ENCODE measurements at places on chromosomes 2 and 18.

DNA sequence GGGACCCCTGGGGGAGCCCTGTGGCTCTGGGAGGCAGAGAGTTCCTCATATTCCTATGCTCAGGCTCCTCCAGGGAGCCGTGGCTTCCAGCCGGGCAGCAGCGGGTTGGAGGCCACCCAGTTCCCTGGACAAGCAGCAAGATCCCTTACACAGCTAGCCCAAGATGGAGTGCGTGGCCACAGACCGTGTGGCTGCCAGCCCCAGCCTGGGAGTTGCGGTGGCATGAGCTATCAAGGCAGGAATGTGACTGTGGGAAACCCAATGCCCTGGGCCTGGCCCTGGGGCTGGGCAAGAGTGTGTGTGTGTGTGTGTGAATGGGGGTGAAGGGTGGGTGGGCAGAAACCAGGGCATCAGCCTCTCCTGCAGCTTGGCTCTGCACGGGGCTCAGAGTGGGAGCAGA, 130.5 kb downstream of the DYSF start:
- no peak for DNase-seq

DNA sequence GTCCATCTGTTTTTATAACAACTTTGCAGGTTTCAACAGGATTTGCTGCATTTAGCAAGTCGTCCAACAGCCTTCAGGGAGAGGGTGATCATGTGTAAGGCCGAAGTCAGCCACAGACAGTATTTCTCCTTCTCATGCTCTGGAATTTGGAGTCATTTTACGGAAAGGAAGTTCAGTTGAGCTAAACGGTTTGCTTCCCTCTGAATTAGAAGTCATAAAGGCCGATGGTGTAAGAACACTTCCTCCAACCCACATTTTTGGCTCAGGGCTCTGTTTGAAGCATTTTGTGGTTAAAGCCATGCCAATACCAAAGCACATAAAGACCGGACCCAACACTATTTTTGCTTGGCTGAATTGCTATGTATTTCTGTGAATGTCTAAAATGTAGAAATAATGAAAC, 129.5 kb downstream of the TMEM182 start:
- DNase-seq = peak; percentile 70

- DNase-seq = no peak
Observed at GRCh38 chr2:25804338-25804737, 73.9 kb downstream of the ASXL2 start.

GRCh38 chr2:190504912-190505311, 29.6 kb downstream of the NEMP2 start:
- no peak for DNase-seq

GRCh38 chr2:201254081-201254730, 6.1 kb upstream of the CASP8 start:
- peak; percentile 57 for DNase-seq

GRCh38 chr2:88834376-88834775, 142.9 kb downstream of the RPIA start:
- no peak for DNase-seq

DNA sequence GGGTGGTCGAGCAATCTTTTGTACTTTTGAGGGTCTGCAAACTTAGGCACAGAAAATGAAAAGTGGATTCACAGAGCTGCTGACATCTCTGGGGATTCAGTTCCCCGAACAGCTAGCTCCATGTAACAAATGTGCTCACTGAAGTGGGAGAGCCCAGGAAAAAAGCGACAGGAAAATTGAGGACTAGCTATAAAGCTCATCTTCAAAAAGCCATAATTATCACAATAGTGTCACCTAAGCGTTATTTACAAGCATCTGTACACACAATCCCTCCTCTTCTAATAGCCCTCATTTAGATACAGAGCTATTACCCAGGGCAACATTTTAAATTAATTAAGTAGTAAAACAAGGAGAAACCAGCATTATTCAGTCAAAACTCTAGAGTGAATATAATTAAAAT, 36.1 kb downstream of the RNF152 start:
- no peak for DNase-seq

GRCh38 chr2:21710031-21710430, 586.3 kb downstream of the TDRD15 start:
- no peak for DNase-seq

DNA sequence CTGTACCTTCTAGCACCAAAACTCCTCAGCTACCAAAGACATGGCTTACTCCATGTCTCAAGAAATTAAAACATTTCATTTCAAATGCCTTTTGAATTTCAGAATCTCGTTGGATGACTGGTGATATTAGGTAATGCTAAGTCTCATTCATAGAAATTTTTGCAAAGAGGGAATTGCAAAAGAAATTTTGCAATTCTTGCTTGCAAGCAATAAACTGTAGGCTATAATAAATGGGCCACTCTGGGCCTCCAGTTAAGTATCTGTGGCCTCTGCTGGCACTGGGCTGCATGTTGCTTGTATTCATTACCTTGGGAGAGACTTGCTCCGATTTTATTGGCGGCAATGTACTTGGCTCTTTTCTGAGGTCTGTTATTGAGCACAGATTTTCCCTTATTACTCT, 2.8 kb upstream of the LCLAT1 start:
- DNase-seq = no peak

DNA sequence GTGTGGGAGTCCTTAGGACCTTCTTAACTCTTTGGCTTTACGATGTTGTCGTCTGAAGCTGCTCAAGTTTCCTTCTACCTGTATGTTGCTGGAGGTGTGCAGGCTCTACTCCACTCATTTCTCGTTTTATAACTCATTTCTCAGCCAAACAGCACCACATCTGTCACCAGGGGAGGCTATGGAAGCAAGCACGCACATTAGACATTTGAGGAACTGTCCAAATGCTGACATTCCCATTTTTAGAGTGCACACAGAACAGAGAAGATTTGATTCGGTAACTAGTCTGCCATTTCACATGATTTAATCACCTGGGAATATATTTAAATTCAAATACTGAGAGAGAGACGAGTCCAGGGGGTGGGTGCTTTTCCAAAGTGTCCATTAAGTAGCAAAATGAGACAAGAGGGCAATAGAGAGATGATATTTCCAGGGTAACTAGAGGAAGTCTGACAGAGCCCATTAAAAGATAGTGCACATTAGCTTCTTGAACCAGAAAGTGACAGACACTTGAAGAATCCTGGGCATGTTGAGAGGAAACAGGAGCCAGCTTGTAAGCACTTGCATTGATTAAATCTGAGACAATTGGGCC, 793.3 kb downstream of the TDRD15 start:
- DNase-seq = no peak

DNA sequence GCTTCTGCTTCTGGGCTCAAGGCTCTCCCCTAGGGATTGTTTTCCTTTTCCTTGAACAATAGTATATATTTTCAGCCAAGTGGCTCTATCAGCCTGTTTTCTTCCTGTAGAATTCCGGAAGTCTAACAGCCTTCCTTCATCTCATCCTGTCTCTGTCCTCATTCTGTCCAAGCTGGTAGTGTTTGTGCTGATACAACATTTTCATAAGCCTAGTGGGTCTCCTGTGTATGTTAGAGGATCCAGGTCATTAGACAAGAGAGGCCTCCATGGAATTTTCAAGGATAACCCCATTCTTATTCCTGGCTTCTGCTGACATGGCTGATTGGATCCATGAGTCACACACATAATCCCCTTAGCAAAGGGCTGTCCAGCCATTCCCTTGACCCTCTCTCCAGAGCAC, 467.6 kb downstream of the PTPRM start:
- no peak for DNase-seq

- no peak for DNase-seq
Observed at GRCh38 chr2:60891180-60891579, 9.8 kb downstream of the REL start.

GRCh38 chr2:75456111-75456510, 104.6 kb downstream of the EVA1A start:
- no peak for DNase-seq

DNA sequence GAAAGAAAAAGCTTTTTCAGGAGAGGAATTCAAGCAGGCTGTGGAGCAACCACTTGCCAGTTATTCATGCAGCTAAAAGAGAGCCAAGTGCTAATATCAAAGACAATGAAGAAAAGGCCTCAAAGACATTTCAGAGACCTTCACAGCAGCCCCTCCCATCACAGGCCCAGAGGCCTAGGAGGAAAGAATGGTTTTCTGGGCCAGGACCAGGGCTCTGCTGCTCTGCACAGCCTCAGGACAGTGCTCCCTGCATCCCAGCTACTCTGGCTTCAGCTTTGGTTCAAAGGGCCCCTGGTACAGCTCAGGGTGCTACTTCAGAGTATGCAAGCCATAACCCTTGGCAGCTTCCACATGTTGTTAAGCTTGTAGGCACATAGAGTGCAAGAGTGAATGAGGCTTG, 119.5 kb downstream of the MSTN start:
- no peak for DNase-seq

GRCh38 chr2:73925033-73925704, 1.5 kb upstream of the DGUOK start:
- peak; percentile 15 for DNase-seq

GRCh38 chr2:177585234-177585863, 192.8 kb downstream of the AGPS start:
- DNase-seq = no peak

DNA sequence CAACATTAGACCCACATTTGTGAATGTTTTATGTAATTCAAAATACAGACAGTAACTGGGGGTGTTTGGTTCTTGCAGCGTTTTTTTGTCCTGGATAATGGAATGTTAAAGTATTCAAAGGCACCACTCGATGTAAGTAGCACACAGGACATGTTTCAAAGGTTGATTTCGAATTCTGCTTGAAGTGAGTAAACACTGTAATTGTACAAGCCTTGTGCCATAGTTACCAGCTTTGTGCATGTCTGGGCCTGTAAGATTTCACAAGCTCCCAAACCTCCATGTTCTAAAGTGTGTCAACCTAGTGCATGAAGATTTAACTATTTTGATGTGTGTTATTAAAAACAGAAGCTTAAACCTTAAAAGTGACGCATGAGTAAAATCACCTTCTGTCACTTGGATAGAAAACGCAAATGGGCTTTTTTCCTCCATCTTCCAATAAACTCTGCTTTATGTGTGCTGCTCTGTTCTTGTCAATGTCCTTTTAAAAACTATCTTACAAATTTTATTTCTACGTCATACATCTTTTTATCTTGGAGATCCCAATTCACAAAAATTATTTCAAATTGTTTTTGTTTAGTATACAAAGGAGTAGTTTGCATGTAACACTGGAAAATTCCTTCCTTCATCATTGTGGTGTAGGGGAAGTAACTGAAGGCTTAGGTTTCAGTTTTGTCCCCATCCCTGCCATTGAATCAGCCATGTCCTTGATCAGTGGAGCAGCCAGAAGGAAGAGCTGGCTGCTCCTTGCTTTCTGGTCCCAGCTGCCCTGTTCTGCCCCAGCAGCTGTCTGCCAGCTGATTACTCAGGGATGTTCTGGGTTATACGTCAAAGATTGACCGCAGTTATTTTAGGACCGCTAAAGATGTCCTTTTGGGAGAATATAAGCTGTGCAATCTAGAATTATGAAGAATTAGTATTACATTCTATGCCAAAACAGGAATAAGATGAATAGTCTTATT, 119.2 kb downstream of the PRKRA start:
- DNase-seq = no peak

DNA sequence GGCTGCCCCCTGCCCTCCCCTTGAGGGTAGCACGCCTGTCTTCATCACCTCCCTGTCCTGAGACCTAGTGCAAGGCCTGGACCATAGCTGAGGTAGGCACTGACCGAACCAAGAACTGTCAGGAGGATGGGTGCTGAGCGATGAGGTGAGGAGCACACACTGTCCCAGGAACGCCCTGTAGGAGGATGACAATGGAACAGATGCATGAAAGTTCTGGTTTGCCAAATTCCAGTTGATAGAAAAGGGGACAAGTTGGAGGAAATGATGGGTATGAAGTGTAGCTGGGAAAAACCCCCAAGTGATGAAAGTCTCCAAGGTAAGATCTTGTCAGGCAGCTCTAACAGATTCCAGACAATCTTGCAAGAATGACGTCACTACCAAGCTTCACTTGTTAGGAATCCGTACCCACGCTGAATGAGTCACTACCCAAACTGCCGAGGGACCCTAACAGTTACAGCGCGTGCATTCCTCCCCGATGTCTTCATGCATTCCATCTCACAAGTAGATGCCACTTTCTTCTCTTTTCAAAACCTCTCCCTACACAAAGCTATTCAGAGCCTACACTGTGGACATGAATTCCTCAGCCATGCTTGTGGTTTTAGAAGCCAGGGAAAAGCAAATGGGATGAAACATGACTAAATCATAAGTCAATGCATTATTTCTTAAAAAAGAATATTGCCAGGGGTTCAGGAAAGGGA, 27.6 kb downstream of the MRPL33 start:
- DNase-seq = no peak

DNA sequence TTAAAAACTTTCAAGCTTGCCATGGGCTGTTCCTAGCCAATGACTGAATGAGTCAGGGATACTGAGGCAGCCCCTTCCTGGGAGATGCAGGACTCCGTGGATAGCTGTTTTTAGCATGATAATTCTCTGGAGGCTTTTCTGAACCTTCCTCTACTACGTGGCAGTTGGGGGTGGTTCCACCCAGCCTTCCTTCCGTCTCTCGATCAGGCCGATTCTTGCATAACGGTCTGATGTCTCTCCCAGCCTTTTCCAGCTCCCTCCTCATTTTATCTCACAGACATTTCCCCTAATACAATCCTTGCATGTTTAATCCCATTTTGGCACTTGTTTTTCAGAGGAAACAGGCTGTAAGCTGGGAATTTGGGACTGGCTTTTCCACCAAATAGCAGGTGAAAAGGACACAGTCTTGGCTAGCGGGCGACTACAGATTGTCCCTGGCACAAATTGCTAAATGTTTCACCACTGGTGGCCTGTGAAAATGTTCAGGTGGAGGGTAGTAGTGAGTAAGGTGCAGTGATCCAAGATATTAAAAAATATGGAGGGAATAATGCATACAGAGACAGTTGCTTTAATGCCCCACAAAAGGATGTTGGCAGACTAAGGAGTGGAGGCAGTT, 21.0 kb upstream of the CTLA4 start:
- DNase-seq = no peak

DNA sequence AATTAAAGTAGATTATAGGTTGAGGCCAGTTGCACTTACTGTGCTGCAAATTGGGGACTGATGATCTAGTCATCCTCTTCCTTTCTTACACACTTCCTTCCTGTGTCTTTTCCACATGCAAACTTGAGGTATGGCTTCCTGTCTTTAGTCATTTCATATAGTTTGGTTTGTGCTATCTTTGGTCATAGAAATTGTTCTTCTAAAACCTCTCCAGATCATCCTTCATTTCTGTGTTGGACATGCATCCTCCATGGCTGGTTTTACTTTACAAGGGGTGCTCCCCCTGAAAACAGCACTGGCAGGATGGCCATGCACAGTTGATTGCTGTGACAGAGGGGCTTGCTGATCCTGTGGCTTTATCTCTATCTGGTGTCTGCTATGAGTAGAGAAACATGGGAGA, 36.5 kb downstream of the MGAT5 start:
- no peak for DNase-seq
